ENCODE measurements at places on chromosomes 12 and 14.

- peak overlapping the region; percentile 64 for H3K27ac ChIP-seq
- peaks cover 2% of the 10 kb centered on the region for H3K4me1 ChIP-seq
- no peak overlapping the region for H3K4me3 ChIP-seq
Measured at GRCh38 chr12:28340261-28341045, 150.2 kb downstream of the CCDC91 start.

- no peaks in the 10 kb centered on the region for H3K27me3 ChIP-seq
- peak overlapping the region; percentile 97 for H3K27ac ChIP-seq
- peak overlapping the region; percentile 55 for H3K4me3 ChIP-seq
- peak; percentile 75 for DNase-seq
- no peaks in the 10 kb centered on the region for H3K36me3 ChIP-seq
- peaks cover 39% of the 10 kb centered on the region for H3K4me1 ChIP-seq
Measured at GRCh38 chr12:48814262-48815125, 3.8 kb upstream of the CACNB3 start.

- no peaks in the 10 kb centered on the region for H3K36me3 ChIP-seq
- DNase-seq = no peak
- H3K4me3 ChIP-seq = no peak overlapping the region
- peaks cover 17% of the 10 kb centered on the region for H3K4me1 ChIP-seq
- H3K27me3 ChIP-seq = no peaks in the 10 kb centered on the region
- H3K27ac ChIP-seq = no peak overlapping the region
Measured at GRCh38 chr14:61489932-61490331, 168.6 kb downstream of the PRKCH start.

GRCh38 chr12:83843541-83843940, 1069.1 kb downstream of the SLC6A15 start:
- no peak for DNase-seq
- H3K36me3 ChIP-seq = no peaks in the 10 kb centered on the region
- H3K27ac ChIP-seq = no peak overlapping the region
- no peaks in the 10 kb centered on the region for H3K27me3 ChIP-seq
- no peak overlapping the region for H3K4me3 ChIP-seq
- no peaks in the 10 kb centered on the region for H3K4me1 ChIP-seq

DNA sequence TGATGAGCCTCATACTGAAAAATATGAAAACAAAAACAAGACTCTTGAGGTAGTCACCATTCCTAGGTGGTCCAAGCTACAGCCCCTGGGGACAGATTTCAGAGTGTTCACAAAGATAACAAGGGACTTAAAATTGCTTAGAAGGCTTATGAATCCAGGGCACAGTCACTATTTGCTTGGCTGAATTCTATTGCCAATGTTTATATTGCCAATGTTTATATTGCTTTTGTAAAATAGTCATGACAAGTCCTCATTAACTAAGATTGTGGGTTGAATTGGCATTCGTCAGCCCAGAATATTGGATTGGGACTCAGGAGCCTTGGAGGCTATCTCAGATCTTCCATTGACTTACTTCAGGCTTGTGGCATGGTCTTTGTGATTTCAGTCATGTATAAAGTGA, 6.4 kb downstream of the TMEM117 start:
- no peaks in the 10 kb centered on the region for H3K27me3 ChIP-seq
- H3K36me3 ChIP-seq = no peaks in the 10 kb centered on the region
- no peak for DNase-seq
- H3K4me1 ChIP-seq = peaks cover 2% of the 10 kb centered on the region
- H3K4me3 ChIP-seq = no peak overlapping the region

DNA sequence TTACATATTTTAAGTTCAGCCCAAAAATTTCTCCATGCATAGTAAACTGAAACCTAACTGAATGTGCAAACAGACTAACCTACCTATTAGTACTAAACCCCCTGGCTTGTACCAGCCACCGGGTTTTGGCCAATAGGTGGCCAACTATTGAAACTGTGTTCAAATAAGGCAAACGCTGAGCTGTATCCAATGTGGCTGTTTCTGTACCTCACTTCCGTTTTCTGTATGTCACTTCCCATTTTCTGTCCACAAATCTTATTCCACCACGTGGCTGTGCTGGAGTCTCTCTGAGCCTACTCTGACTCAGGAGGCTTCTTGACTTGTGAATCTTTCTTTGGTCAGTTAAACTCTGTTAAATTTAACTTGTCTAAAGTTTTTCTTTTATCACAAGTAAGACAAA, 6.0 kb upstream of the FBXO34 start:
- peaks cover 6% of the 10 kb centered on the region for H3K27me3 ChIP-seq
- H3K27ac ChIP-seq = no peak overlapping the region
- no peak for DNase-seq
- 0 out of 2 replicates have a peak, but pooled peaks cover 2% of the 10 kb centered on the region for H3K4me1 ChIP-seq
- H3K36me3 ChIP-seq = no peaks in the 10 kb centered on the region
- no peak overlapping the region for H3K4me3 ChIP-seq
